GM03348 (cell line): ENCODE measurements at places on chromosomes 6 and 20.
A peak's percentile ranks its signal among the peaks of the same experiment; 100 is the strongest.

- no peak for DNase-seq
Measured at GRCh38 chr20:4546342-4546741, 175.4 kb upstream of the PRND start.

DNA sequence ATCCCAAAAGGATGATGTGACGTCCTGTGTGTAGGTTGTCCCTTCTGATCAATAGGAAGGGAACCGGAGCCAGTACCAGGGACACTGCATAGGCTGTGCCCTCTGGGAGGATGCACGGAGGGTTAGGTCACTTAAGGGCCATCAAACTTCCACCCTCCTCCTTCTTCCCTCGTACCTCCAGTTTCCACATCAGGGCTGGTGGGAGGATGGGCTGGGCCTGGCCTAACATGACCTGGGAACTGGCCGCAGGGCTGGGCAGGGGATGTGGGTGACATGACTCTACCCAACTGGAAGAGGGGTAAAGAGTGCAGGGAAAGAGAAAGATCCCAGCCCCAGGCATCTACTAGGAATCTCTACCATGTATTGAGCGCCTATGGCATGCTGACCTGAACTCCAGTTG lies 46.2 kb upstream of the MDGA1 start:
- no peak for DNase-seq

GRCh38 chr6:36358226-36358915 lies 21.7 kb upstream of the BNIP5 start:
- no peak for DNase-seq

- DNase-seq: no peak
Measured at GRCh38 chr6:130632897-130633296, 194.3 kb upstream of the SMLR1 start.

DNA sequence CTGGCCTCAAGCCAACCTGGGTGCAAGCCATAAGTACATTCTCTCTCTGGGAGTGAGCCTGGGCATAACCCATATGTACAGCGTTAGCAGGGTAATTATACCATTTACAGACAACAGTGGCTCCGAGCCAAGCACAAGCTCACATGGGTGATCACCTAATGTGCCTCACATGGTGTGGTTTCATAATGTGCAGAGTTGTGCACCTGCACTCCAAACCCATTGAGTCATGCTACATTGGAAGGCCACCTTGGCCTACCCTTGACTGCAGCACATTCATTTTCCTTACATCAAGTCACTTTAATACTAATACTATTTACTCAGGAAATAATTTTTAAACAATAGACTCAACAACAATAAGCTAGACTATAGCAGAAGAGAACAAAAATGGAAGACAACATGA lies 194.5 kb upstream of the PLN start:
- no peak for DNase-seq

- no peak for DNase-seq
Measured at GRCh38 chr6:36200154-36200891, 3.8 kb downstream of the BRPF3 start.

GRCh38 chr20:59774204-59774641 lies 159.2 kb downstream of the SYCP2 start:
- no peak for DNase-seq

DNA sequence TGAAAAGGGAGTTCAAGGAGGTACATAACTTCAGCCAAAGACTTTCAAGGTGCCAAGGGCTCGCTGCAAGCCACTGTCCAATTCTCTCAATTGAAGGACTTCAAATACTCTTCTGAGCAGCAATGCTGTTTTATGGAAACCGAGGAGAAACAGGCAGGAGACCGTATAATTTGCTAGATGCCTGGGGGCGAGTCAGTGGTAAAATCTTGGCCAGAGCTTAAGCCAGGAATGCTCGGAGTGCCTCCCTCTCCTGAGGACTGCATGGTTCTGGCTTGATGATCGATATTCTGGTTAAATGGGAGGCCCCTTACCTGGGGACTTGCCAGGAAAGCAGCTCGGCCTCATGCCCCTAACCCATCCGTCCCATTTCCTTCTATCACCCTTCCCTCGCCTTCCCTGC lies 35.8 kb upstream of the NOP56 start:
- no peak for DNase-seq

- no peak for DNase-seq
Measured at GRCh38 chr6:16102208-16102607, 26.7 kb upstream of the MYLIP start.

GRCh38 chr6:157287247-157287850 lies 36.0 kb downstream of the TMEM242 start:
- DNase-seq: no peak

GRCh38 chr20:64051561-64052325 lies 2.3 kb upstream of the SOX18 start:
- no peak for DNase-seq

GRCh38 chr6:129606664-129607063 lies 103.3 kb downstream of the ARHGAP18 start:
- DNase-seq: peak; percentile 14

GRCh38 chr6:89045011-89045387 lies 35.6 kb upstream of the PNRC1 start:
- DNase-seq: no peak

DNA sequence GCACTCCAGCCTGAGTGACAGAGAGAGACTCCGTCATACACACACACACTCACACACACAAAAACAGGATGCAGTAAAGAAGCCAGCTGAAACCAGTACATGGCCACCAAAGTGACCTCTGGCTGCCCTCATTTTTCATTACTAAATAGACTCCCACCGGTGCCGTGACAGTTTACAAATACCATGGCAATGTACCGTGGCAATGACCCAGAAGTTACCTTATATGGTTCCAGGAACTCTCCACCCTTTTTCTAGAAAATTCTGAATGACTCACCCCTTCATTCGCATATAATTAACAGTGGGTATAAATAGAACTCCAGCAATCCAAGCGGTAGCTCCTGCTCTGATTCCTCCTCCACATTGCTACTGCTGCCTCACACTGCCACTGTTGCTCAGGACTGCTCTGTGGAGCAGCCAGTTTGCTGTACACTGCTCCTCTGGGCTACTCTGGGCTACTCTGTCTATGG lies 57.7 kb downstream of the SNX5 start:
- DNase-seq: peak; percentile 80

- DNase-seq: no peak
Measured at GRCh38 chr6:69584913-69585729, 211.7 kb downstream of the LMBRD1 start.

GRCh38 chr6:79949233-79949632 lies 1.9 kb upstream of the ELOVL4 start:
- peak; percentile 27 for DNase-seq

DNA sequence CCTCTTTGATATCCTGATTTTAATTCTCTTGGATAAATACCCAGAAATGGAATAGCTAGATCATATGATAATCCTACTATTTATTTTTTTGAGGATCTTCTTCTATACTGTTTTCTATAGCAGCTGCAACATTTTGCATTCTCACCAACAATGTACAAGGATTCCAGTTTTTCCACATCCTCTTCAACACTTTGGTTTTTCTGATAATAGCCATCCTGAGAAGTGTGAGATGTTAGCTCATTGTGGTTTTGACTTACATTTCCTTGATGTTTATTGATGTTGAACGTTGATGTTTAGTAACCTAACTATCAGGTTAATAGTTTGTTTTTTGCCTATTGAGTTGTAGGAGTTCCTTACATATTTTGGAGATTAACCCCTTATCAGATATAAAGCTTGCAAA lies 217.3 kb downstream of the LRFN2 start:
- DNase-seq: no peak

- no peak for DNase-seq
Measured at GRCh38 chr6:88662163-88662580, 301.2 kb downstream of the RNGTT start.

GRCh38 chr20:35277127-35277526 lies 795 bp downstream of the MMP24OS start:
- no peak for DNase-seq

- DNase-seq: no peak
Measured at GRCh38 chr20:49618289-49618688, 50.4 kb upstream of the PTGIS start.

DNA sequence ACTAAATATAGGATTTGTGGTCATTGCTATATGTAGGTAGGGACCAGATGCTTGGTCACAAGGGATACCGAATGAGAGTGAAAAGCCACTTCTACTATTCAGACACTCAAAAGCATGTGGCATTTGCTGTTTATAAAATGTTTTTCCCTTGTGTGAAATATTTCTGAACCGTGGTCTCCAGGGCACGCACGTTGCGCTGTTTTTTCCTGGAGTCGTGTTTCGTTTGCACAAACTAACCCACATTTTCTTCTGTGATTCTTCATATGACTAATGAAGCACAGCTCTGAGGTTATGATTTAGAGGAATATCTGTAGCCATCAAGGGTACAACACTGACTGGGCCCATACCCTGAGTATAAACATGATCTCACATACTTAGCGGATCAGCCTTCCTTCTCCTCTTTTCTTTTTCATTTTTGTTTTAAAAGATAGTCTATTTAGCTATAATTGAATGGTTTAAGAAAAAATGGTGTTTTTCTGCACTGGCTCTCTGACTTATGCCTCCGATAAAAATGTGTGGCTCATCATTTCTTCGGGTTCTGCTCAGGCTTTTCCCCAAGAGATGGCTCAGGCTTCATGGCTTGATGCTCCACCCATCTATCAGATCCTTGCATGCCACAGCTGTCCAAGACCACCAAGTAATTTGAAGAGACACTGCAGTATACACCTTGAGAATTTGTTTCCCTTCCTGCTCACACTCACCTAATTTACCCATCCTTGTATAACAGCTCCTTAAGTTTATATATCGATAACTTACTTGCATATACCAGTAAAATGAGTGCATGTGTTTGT lies 59.9 kb upstream of the HBS1L start:
- no peak for DNase-seq

GRCh38 chr6:40894962-40895799 lies 143.8 kb downstream of the UNC5CL start:
- peak; percentile 90 for DNase-seq

DNA sequence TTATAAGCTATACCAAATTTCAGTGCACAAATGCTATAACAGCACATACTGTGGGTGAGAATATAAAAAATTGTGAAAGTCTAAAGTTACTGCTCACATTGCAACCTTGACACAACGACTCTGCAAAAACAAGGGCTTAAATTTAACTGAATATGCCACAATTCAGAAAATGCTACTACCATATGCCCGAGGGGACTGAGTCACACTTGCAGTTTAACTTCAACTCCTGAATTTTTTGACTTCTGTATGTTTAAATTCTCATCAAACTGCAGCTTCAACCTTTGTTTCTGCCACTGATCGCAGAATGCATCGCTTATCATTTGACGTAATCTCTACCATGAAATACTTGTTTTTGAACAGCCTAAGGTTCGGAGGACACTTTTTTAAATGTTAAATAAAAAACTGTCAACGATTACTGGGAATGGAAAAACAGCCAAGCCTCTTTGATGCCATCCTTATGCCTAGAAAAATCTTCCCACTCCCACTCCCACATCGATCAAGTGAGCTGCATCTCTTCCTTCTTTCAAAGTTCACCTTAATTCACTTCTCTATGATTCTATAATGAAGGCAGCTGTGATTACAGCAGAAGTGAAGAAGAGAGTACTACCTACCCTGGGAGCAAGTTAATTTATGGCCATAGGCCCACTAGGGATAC lies 136.5 kb downstream of the ATXN1 start:
- no peak for DNase-seq

DNA sequence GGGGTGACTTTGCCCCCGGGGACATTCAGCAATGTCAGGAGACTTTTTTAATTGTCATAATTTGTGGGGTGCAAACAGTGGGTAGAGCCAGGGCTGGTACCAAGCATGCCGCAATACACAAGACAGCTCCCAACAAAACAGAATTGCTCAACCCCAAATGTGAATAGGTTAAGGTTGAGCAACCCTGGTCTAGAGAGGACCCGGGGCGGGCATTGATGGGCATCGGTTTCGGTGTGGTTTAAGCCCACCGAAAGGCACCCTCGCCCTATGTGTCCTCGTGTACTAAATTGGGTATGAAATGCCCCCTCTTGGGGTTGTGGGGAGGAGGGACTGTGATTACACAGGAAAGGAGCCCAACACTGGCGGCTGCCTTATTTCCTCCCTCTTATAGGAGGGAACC lies 36.0 kb downstream of the KIAA1755 start:
- DNase-seq: no peak

DNA sequence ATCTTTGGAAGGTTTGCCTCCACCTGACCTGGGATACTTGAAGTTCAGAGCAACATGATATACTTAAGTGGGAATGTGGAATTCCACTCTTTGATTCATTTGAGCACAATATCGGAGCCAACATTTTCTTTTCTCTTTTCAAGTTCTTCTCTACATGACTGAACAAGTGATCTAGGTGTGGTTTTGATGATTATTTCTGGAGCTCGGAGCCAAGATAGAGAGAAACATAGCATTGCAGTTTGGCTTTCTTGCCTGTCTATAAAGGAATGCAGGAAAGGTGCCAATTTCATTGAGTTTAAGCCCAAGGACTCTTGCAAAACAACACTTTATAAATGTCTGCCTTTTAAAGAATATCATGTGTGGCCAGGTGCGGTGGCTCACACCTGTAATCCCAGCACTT lies 124.2 kb upstream of the FAM83B start:
- DNase-seq: no peak

GRCh38 chr6:117531809-117532725 lies 49.6 kb downstream of the DCBLD1 start:
- DNase-seq: no peak

DNA sequence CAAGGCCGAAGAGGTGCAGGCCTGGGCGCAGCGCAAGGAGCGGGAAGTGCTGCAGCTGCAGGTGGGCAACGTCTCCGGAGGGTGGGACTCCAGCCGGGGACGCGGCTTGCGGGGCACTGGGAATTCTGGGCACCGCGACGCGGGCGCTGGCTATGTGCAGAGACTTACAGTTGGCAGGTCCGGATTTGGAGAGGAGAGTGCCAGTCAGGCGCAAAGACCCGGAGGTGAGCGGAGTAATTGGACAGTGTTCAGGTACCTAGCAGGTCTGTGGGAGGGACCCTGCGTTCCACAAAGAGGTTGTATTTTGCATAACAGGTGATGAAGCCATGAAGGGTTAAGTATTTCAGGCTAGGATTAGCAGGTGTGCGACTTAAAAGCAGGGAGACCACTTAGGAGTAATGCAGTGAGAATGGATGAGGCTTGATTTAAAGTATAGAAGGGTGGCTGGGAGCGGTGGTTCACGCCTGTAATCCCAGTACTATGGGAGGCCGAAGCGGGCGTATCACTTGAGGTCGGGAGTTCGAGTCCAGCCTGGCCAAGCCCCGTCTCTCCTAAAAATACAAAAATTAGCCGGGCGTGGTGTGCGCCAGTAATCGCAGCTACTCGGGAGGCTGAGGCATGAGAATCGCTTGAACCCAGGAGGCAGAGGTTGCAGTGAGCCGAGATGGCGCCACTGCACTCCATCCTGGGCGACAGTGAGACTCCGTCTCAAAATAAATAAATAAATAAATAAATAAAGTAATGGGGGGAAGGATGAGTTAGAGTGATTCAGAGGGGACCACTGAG lies 1.0 kb downstream of the MRPS26 start:
- DNase-seq: no peak

- no peak for DNase-seq
Measured at GRCh38 chr6:98547634-98548033, 286.7 kb upstream of the POU3F2 start.
